NCI-H524 treated with DMSO at 0.1 percent for 48 hours (cell line): ENCODE measurements at places on chromosomes 5 and 9.

DNA sequence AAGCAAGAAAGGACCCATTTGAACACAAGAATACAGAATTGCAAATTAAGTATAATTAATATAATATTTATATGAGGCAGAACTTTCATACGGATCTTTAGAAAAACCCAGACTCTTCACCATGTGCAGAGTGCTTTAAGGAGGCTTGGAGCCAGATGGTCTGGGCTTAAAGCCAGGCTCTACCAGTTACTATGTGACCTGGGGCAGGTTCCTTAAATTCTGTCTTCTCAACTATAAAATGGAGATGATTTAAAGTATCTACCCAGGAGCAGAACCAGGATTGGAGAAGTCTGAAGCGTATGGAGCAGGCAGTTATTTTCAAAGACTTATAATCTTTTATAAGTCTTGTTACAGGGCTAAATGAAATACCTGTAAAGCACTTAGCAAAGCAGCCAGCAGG is 202.1 kb downstream of the TSSK1B start:
- DNase-seq: peak; percentile 66

DNA sequence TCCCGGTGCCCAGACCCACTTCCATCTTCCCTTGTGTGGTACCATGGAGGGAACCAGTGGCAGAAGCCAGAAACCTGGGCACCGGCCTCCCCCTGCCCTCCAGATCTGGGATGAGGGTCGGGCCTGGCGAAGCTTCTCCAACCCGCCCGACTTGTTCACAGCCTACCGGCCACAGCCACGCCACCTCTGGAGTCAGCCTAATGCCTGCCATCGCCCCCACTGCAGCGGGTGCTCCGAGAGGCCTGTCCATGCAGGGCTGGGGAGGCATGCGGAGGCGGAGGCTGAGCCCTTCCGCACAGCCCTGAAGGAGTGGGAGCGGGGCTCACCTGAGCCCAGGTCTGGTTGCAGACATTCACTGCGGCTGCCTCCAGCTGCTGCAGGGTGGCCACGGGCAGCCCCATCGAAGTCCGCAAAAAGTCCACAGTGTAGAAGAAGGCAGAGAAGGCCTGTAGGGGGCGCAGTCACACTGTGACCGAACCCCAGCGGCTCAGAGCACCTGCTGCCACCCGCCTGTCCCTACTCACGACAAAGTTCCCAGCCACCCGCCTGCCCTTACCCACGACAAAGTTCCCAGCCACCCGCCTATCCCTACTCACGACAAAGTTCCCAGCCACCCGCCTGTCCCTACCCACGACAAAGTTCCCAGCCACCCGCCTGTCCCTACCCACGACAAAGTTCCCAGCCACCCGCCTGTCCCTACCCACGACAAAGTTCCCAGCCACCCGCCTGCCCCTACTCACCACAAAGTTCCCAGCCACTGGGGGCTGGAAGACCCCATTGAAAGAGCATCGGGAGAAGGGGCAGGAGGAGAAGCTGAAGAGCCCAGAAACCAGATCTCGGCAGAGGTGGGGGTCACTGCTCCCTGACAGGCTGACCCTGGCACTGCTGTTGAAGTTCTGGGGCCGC is 3.8 kb upstream of the NPDC1 start:
- DNase-seq: peak; percentile 37

DNA sequence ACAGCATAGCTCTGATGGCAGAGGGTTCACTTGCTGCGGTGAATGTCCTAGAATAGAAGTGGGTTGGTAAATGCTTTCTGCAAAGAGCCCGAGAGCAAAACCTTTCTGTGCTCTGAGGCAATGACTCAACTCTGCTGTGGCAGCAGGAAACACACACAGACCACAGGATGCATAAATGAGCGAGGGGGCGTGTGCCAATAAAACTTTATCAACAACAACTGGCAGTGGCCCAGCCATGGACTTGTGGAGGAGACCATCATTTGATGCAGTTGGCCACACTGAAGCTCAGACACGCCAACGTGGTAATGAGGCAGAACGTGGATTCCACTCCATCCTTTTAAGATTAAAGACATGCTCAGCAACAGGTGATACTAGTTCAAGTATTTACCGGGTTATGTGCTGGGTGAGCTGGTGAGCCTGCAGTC is 6.8 kb downstream of the MRPL36 start:
- DNase-seq: no peak

- DNase-seq: no peak
Measured at GRCh38 chr5:14039063-14039462, 94.6 kb upstream of the DNAH5 start.

DNA sequence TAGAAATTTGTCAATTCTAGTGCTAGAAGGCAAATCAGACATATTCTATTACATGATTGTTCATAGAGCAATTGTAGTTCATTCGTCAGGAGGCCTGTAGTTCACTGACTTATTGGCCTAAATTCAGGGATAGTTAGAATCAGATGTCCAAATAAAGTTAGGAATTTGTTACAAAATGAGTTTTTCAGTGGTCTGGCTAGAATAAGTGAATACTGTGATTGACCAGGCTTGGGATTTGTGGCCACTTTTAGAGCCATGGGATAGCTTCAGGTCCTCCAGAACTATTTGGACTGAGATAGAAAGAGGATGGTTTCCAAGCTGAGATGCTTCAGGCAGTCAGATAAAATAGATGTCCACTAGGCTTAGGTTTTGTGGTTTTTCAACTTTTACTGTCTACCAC is 199.1 kb upstream of the MPDZ start:
- DNase-seq: no peak

DNA sequence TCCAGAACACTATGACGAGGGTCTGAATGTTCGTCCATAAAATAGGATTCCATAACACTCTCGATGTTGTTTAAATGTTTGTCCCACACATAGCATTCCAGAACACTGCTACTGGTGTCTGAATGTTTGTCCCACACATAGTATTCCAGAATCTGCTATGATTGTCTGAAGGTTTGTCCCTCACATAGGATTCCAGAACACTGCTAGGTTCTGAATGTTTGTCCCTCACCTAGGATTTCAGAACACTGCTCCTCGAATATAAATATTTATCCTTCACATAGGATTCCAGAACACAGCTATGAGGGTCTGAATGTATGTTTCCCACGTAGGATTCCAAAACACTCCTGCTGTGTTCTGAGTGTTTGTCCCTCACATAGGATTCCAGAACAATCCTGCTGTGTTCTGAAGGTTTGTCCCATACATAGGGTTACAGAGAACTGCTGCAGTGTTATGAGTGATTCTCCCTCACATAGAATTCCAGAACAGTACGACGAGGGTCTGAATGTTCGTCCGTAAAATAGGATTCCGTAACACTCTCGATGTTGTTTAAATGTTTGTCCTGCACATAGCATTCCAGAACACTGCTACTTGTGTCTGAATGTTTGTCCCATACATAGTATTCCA is 215.3 kb downstream of the FOXD4L6 start:
- DNase-seq: no peak

DNA sequence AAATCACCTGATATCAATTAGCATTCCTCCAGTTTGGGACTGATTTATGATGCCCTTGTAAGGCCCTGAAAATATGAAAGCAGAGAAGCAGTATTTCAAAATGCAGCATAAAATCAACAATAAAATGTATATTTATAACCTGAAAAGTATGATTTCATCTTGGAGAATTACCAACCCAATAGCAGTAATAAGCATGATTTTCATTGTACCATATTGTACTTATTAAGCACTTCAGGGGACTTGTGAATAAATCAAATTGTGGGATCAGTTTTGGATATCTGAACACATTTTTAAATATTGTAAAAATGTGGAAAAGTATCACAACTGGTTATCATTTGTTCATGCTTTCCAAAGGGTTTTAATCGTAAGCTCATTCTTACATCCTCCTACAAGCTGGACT is 250.8 kb downstream of the DMRT2 start:
- DNase-seq: no peak

- DNase-seq: no peak
Measured at GRCh38 chr9:22992780-22993179, 546.2 kb downstream of the DMRTA1 start.

- no peak for DNase-seq
Measured at GRCh38 chr5:159799701-159800100, 116.6 kb upstream of the ADRA1B start.

- DNase-seq: no peak
Measured at GRCh38 chr5:16539169-16539666, 73.6 kb upstream of the ZNF622 start.

GRCh38 chr9:125966959-125967711 is 220.0 kb downstream of the PBX3 start:
- DNase-seq: peak; percentile 58

GRCh38 chr9:137764171-137764671 is 113.4 kb upstream of the CACNA1B start:
- no peak for DNase-seq

DNA sequence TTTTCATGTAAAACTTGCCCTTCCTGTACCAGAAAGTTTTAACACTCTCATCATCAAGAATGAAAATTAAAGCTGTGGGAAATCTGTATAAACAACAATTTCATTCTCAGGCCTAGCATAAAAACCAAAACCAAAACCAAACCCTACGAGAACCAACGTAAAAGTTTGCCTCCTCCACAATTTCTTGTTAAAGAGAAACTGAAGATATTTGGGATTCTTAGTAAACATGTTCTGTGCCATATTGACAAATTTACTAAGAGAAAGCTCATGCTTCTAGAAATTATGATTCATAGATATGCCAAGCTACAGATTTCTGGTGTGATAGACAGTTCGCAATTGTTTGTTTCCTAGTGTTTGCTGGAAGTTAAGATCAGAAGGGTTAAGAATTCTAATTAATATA is 801.0 kb upstream of the NUDT12 start:
- no peak for DNase-seq

GRCh38 chr5:102589661-102590060 is 90.9 kb upstream of the SLCO6A1 start:
- no peak for DNase-seq

GRCh38 chr5:66602621-66603020 is 6.4 kb downstream of the MAST4 start:
- no peak for DNase-seq

DNA sequence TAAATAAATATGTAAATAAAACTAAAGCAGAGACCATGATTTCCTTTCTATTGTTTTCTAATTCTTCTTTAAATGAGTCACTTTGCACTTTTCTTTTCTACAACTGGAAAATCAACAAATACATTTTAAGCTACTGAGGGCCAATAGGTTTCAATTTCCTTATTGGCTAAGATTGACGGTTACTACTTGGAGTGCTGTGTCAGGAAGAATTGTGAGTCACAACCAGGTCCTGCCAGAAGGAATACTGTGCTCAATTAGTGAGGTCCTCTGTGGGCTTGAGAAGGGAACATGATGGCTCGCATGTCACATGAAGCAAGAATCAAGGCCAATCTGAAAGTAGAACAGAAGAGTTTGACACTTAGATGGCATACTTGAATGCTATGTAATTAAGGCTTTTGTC is 110.8 kb downstream of the HMHB1 start:
- no peak for DNase-seq

GRCh38 chr9:8533681-8534080 is 734.1 kb upstream of the DMAC1 start:
- no peak for DNase-seq

DNA sequence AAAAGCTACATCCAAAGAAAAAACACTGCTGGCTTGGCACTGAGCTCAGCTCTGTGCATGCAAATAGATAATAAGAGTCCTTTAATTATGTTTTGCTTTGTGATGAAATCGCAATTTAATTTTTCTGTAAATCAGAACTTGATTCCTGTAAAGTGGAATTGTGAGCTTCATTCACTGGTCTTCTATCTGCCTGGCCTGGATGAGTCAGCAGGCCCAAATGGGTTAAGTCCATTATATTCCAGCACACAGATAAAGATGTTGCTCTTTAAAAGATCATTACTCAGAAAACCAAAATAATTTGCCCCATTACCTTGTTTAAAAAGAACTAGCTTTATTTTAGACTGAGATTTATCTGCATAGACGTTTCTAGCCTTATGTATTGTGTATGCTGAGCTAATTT is 90.4 kb downstream of the CARTPT start:
- DNase-seq: no peak

DNA sequence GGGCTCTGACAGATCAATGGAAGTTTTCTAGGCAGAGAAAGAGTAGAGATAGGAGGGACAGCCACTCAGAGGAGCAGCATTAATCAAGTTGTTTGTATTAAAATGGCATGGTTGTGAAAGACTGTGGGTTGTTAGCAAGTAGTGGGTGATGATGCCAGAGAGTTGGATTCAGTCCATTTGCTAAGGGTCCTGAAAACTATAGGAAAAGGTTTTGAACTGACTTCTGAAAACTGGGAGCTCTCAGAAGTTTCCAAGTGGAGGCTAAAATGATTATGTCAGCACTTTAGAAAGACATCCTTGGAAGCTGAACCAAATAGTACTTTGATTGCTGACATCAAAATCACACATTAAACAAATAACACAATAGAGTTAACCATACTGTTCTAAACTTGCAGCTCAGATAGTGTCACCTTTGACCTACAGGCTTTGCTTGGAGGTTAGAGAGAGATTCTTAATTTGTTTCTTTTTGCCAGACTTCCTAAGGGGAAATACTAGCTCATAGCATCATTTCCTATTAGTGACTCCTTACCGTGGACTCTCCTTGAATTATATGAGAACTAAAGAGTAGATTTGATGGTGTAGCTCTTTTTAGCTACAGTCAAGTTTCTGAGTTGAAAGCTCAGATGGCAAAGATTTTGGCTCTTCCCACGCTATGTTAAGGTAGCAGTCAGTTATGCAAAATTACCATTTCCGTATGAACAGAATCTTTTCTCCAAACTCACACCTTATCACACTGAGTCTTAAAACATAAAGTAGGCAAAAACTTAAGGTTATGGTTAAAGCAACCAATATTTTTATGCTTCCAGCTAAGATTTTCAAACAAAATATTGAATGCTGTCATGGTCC is 277.1 kb downstream of the NR3C1 start:
- no peak for DNase-seq

DNA sequence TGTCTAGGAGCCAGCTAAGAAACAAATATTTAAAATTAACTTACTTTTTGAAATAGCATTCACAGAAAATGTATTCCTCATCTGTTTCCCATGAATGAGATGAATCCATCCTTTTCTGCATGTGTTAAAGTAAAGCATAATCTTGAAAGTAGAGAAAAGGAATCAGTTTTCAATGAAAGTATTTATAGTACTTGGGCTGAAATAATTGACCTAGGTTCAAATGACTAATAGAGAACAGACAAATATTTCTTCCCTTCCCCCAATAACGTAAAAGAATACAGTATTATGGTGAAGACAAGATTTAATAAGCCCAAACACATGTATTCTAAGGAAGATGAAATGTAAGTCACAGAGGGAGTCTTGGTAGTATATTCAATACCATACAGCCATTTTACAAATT is 403.5 kb downstream of the ZNF608 start:
- no peak for DNase-seq

- DNase-seq: no peak
Measured at GRCh38 chr9:120104771-120105170, 475.2 kb downstream of the CDK5RAP2 start.

DNA sequence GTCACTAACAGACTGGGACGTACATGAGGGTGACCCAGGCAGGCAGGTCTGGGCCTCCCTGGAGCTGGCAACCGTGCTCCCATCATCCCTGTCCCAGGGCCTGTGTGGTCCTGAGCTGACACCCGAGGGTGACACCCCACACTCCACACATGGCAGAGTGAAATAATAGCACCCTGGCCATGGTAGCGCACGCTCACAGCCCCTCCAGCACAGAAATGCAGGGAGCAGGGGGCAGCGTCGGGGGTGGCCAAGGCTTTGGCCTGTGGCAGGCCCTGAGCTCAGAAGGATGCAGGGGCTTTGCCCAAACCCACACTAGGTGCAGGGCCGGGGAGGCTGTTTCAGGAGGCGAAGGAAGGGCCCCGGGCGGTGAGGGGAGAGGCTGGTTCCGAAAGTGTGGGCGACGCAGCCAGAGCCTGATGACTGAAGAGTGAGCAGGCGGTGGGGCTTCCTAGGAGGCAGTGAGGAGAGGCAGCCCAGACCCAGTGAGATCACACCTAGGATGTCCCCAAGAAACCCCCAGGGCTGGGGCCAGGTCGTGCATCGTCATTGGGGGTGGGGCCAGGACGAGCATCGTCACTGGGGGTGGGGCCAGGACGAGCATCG is 12.9 kb downstream of the OR2V2 start:
- no peak for DNase-seq
